Heart right ventricle (tissue), 16 donors: ENCODE measurements at places on chromosomes 6 and 20. TPM values are rescaled to one million over a fixed set of nuclear protein-coding genes. Genes with fewer than 3 reads are reported as not detected.
A peak's percentile ranks its signal among the peaks of the same experiment; 100 is the strongest.

GRCh38 chr6:20180935-20181334 lies 31.3 kb downstream of the MBOAT1 start:
- no peak for DNase-seq
- H3K27ac ChIP-seq, result peak overlapping the region; percentile 58
- H3K4me3 ChIP-seq, result no peak overlapping the region
- peaks cover 1% of the 10 kb centered on the region for H3K36me3 ChIP-seq
- H3K27me3 ChIP-seq, result no peaks in the 10 kb centered on the region

- peaks cover 3% of the 10 kb centered on the region for H3K4me1 ChIP-seq
- H3K27me3 ChIP-seq, result no peaks in the 10 kb centered on the region
Measured at GRCh38 chr6:44451803-44452695, 64.5 kb downstream of the CDC5L start.

- H3K27me3 ChIP-seq, result no peaks in the 10 kb centered on the region
- no peak for DNase-seq
- peaks cover 13% of the 10 kb centered on the region for H3K4me1 ChIP-seq
Measured at GRCh38 chr6:125987026-125987617, 782 bp downstream of the TRMT11 start.

GRCh38 chr20:60481743-60482133 lies 523.5 kb downstream of the CDH26 start:
- H3K4me1 ChIP-seq, result no peaks in the 10 kb centered on the region
- H3K36me3 ChIP-seq, result no peaks in the 10 kb centered on the region
- no peak for DNase-seq
- peaks cover 13% of the 10 kb centered on the region for H3K27me3 ChIP-seq
- H3K27ac ChIP-seq, result no peak overlapping the region

The BNIP5 gene
- total RNA-seq, result not detected

The KCNK5 gene
- total RNA-seq, result 0.18 TPM
